Stimulated activated CD4-positive, alpha-beta T cell treated with anti-CD3 and anti-CD28 coated beads, Interleukin-1b, Interleukin-23, amount 100 ng/mL, for 48 hours (primary cell): ENCODE measurements at places on chromosomes 5 and 9.

DNA sequence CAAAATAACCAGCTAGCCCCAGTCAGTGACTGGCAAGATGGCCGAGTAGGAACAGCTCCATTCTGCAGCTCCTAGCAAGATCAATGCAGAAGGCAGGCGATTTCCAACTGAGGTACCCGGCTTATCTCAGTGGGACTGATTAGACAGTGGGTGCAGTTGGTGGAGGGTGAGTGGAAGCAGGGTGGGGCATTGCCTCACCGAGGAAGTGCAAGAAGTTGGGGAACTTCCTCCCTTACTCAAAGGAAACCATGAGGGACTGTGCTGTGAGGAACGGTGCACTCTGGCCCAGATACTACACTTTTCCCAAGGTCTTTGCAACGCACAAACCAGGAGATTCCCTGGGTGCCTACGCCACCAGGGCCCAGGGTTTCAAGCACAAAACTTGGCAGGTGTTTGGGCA is 9.6 kb upstream of the BTNL8 start:
- no peak for DNase-seq

GRCh38 chr5:150213530-150213929 is 23.7 kb downstream of the SLC6A7 start:
- no peak for DNase-seq

DNA sequence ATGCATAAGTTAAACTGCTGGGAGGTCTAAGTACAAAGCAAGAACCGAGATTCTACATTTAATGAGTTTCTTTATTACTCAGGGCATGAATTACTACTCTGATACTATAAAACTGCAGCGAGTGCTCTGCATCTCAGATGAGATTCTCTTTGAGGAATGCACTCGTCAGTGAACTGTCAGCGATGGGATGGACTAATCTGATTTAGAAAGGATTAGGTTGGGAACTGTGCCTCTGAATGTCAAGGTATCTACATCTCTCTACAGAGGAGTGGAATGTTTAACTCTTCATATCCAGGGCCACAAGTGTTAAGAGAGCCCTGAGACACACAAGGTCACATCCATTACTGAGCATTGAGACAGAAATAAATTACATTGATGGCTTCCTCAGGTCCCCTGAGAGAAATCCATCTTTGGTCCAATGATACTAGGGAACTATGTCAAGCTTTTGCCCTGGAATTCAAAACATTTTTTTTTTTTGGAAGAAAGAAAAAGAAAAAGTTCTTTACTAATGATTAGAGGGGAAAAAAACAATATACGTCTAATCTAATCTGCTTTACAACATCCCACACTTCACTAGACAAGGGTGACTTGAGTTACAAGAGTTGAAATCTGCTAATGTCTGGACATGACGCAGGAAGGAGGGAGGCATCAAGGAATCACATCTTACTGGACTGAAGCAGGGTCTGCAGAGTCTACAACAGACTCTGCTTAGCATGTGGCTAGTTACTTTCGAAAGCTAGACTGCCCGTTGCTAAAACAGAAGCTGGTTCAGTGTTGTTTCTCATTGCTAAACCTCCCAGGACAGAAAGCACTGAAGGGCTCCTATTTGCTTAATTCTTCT is 270.0 kb upstream of the TLE4 start:
- no peak for DNase-seq

DNA sequence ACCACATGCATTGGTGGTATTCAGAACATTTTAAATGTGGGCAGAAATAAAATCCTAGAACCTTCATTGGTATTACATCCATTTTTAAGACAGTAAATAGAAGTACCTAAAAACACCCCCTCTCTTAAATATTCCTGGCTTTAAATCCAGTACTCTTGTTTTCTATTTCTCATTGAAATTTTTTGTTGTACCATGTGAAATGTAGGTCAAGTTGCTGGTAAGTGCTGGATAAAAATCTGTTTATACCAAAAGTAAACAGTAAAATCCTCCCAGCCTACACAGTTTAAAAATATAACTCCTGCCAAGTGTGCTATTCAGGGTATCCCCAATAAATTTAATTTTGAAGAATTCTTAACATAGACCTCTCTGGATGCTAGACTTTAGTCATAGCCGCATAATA is 75.0 kb upstream of the FST start:
- no peak for DNase-seq

DNA sequence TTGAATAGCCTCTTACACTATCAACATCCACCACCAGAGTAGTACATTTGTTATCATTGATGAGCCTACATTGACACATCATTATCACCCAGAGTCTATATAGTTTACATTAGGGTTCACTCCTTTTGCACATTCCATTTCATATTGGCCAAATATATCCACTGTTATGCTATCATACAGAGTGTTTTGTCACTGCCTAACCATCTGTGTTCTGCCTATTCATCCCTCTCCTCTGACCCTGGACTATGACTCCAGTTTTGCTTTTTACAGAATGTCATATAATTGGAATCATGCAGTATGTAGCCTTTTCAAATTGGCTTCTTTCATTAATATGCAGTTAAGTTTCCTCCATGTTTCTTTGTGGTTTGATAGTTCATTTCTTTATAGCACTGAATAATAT is 904.7 kb downstream of the TLE1 start:
- DNase-seq = no peak

GRCh38 chr9:87668722-87669121 is 57.2 kb upstream of the CTSL start:
- no peak for DNase-seq

- peak; percentile 85 for DNase-seq
These were observed 78.9 kb upstream of the RPS23 start for GRCh38 chr5:82356808-82357671.

GRCh38 chr5:32651638-32652037 is 59.5 kb upstream of the NPR3 start:
- DNase-seq = no peak

DNA sequence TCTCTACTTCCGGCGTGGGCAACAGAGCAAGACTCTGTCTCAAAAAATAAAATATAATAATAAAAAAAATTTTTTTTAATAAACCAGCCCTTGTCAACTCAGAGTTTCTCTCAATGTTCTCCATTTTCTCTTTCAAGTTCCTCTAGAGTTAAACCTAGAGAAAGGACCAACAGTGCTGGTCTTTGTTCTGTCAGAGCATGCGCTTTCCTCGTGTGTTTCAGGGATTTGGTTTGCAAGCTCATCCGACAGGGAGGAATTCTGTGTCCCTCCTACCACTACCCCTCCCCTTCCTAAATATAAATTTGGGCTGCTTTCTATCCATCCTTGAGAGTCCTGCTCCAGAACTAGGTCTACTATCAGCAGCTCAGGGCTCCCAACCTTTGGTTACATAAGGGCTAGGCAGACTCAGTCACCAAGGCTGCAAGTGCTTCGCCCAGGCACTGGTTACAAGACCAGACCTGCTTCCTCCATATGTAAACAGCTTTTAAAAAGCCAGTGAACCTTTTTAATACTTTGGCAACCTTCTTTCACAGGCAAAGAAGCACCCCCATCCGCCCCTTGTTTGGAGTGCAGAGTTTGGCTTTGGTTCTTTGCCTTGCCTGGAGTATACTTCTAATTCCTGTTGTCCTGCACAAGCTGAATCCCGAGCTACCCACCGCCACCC is 13.5 kb downstream of the SETX start:
- DNase-seq = no peak

DNA sequence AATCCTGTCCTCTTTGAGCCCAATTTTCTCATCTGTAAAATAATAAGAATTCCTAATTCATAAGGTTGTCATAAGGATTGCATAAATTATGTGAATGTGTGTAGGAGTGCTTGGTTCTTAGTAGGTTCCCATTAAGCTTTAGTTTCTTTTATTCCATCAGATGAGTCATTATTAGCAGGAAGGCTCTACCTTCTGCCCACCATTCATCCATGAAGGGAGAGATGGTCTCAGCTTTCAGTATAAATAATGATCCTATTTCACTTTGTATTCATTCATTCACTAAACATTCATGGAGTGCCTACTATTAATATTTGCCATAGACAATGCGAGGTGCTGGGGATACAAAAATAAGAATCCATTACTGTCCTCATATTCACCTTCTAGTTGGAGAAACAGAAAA is 3.0 kb downstream of the CMYA5 start:
- no peak for DNase-seq

- DNase-seq = no peak
These were observed 188.7 kb upstream of the POU5F2 start for GRCh38 chr5:93930098-93930497.

- DNase-seq = no peak
These were observed 17.0 kb downstream of the FGFR4 start for GRCh38 chr5:177103523-177104253.

DNA sequence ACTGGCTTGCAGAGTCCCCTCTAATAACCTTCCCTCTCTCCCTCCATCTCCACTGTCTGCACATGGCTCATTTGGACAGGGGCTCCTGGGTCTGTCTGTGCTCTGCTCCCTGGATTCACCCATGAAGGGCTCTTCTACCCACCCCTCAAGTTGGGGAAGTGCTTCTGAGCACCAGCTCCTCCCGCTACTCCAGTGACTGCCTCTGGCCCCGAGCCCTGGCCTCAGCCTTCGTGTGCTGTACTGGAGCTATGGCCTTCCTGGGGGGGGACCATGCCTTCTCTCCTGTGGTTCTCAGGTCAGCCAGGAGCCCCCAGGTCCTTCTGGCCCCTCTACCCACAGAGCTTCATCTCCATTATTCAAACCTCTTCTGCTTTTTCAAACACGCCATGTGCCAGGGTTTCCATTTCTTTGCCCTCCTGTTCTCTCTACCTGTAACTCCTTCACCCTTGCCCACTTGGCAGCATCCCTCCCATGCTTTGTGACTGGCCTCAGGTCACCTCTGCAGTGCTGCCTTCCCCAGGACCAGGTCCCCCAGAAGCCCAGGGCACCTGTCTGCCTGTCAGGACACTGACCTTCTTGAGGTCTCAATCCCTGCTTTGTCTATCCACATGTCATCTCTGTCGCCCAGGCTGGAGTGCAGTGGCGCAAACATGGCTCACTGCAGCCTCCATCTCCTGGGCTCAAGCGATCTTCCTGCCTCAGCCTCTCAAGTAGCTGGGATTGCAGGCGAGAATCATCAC is 9.5 kb downstream of the SH3PXD2B start:
- no peak for DNase-seq

DNA sequence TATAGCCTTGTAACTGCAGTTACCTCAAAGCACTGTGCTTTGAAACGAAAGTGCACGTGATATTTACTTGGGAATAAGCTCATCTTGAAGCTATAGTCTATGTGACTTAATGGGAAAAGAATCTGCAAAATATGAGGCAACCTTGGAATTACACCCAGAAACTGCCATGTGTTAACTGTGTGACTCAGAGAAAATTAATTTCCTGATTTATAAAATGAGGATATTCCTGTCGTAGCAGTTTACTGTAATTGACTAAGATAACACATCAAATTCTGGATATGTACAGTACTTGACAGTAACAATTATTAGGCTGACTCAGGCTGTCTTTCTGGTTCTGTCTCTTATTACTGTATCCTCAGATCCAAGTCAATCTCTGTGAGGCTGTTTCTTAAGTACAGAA is 1079.9 kb upstream of the ACO1 start:
- DNase-seq = no peak

DNA sequence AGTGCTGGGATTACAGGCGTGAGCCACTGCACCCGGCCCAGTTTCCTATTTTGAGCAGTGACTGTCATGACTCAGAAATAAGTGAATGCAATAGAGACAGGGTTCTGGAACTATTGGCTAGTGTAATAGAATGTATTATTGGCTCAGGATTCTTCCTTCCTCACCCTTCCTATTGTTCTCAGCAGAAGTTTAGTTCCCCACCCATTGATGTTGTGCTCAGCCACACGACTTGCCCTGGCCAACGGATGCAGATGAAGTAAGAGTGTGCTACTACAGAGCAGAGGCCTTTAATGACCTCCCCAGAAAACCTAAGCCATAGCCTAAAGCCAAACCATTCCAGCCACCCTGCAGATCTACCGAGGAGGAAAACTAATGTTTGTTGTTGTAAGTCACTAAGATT is 287.9 kb downstream of the AGTPBP1 start:
- DNase-seq = no peak

- no peak for DNase-seq
These were observed 27.4 kb downstream of the CENPK start for GRCh38 chr5:65535529-65535987.

DNA sequence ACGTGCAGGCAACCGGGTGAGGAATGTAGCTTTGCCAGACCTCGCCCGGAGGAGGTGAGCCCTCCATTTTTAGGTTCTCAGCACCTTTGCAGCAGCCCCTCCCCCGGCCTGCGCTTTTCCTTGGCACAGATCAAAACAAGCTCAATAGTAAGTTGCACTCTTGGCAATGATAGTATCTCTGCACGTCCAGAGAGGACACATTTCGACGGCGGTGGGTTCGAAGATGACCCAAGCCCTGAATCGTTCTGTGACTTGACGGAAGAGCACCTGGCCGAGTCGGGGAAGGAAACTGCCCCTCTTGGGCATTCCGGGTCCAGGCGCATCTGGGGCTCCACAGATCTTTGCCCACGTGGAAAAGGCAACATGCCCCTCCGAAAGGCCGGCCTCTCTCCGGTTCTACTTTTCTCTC is 904 bp downstream of the GDNF start:
- DNase-seq = no peak

GRCh38 chr9:137499858-137500661 is 40.9 kb upstream of the NSMF start:
- no peak for DNase-seq

DNA sequence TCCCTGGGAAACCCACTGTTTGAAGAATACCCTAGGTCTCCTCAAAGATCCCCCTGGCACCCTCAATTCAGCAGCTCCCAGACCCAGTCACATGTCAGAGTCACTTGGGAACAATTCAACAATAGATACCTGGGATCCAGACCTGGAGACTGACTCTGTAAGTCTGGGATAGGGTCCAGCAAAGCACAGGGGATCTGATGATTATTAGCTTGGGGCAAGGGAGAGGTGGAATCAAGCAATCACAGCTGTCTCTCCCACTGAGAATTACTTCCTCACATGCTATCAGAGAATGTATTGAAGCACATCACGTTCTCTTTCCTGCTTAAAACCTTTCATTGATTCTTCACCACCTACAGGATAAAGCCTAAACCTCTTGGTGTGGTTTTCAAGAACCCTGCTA is 5.9 kb downstream of the FAM193B start:
- DNase-seq = no peak

DNA sequence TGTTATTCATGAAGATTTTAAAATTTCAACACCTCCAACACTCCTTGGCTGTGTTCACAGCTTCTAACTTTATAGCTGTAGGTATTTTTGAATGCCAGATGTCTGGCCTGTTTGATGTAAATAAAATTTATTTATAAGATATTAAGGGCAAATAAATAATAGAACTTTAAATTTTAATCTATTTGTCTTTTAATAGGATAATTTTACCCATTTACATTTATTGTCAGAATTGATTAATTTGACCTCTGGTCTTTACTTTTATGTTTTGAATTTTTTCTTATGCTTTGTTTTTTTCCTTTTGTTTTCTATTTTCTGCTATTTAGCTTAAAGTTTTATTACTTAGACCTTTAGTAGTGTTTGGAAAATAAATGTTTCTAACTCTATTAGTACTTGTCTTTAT is 94.6 kb downstream of the UGCG start:
- DNase-seq = no peak
